ENCODE measurements at places on chromosomes 13 and 19.
A peak's percentile ranks its signal among the peaks of the same experiment; 100 is the strongest.

GRCh38 chr13:99501184-99501847 lies at the start of gene TM9SF2:
Gene TM9SF2, plus strand, starts transcription at chr13:99501472. Its CDS starts 135 bp downstream, at chr13:99501607.
- DNase-seq, result peak; percentile 88

DNA sequence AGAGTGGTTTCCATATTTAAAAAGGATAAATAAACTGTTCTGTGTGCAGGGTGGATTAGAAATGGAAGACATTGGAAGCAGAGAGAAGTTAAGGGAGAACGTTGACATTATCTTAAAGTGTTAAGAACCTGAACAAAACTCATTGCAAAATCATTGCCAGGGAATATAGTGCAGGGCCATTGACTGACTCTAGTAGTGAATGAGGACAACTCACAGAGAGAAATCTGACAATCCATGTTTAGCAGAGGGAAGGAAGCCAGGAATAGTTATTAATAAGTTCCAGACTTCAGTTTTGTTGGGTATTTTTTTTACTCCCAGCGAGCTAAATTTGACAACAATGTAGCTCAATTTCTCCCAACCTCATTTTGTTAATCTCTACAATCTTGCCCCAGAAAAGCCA lies 554.8 kb upstream of the GPC6 start:
- DNase-seq, result no peak

DNA sequence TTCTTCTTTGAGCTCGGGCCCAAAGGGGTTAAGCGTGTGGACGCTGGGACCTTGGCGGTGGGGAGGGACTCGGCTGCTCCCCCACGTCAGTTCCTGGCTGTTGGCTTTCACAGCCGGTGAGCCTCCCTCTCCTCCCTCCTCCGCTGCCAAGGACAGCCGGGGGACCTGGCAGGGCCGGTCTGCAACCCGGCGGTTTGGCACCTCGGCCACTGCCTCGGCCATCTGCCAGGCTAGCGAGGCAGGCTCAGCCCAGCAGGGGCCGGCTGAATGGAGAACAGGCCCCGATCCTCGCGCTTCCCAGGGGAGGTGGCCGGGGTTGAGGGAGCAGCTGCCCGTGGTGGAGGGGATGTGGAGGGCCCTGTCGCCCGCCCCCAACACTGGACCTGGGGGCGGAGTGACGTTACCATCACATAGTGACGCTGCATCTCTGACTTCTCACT lies 5.0 kb downstream of the TLE5 start:
- no peak for DNase-seq

GRCh38 chr13:101144808-101145419 lies 271.4 kb downstream of the NALCN start:
- peak; percentile 69 for DNase-seq

- DNase-seq, result no peak
These were observed 403.4 kb downstream of the KLF5 start for GRCh38 chr13:73462241-73462640.

- no peak for DNase-seq
These were observed 28.1 kb downstream of the DHX34 start for GRCh38 chr19:47377208-47377701.

DNA sequence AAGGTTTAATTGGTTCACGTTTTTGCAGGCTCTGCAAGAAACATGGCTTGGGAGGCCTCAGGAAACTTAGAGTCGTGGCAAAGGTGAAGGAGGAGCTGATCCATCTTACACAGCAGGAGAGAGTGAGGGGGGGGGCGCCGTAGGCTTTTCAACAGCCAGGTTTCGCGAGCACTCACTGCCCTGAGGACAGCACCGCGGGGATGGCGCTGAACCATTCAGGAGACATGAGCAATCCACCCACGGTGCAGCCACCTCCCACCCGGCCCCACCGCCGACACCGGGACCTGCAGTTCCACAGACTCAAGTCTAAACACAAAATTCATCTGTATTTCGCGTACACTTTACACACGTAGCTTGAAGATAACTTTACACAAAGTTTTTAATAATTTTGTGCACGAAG lies 73.6 kb downstream of the KDM4B start:
- DNase-seq, result no peak
